CMK (cell line): ENCODE measurements at places on chromosomes 7 and 10.

- DNase-seq = no peak
Measured at GRCh38 chr10:69410487-69410886, 6.2 kb downstream of the TACR2 start.

DNA sequence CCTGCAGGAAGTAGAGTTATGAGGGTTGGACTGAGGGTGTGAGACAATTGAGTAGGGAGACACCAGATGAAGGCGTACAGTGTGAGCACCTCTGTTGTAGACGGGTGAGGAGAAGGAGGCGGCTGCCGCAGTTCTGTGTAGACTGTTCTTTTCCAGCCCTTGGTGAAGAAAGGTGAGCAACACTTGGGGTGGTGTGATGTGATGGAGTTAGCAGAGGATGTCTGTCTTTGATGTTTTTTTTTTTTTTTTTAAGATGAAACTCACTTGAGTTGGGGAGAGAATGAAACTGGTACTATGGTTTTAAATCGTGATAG lies 42.8 kb upstream of the RNF216 start:
- DNase-seq = no peak

- no peak for DNase-seq
Measured at GRCh38 chr10:102497545-102497944, 5.0 kb downstream of the ACTR1A start.

DNA sequence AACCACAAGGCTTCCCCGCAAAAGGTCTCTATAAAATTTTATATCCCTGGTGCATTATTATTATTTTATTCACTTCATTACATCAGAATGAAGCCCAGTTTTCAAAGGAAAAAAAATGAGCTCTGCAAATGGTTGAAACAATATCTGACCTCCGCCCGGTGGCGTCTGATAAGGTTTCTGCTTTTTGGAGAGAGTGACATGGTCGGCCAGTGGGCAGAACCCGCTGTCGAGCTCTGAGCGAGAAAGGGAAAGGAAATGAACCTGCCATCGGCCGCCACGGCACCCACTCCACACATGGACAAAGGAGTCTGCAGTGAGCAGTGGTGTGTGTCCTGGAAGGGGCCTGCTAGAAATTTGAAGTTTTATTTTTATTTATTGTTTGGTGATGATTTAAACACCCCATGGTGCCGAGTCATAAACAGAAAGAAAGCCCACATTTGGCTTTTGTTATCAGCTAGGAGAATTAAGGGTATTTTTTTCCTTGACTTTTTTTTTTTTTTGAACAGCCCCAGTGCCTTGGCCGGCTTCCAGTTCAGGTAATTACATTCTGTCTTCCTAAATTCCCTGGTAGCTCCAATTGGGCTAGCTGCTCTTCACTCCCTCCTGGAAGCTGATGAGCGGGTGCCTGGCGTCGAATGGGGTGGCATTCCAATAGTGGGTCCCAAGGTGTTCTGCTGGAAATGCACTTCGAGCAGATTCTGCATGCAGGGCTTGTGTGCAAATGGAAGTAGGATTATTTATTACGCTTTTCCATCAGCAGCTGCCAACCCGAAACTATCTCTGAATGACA lies 149.4 kb upstream of the MKI67 start:
- DNase-seq = no peak

- no peak for DNase-seq
Measured at GRCh38 chr10:124179308-124180043, 86.1 kb upstream of the CHST15 start.
